Cardiac fibroblast (primary cell): ENCODE measurements at places on chromosomes 12 and 14.
A peak's percentile ranks its signal among the peaks of the same experiment; 100 is the strongest.

DNA sequence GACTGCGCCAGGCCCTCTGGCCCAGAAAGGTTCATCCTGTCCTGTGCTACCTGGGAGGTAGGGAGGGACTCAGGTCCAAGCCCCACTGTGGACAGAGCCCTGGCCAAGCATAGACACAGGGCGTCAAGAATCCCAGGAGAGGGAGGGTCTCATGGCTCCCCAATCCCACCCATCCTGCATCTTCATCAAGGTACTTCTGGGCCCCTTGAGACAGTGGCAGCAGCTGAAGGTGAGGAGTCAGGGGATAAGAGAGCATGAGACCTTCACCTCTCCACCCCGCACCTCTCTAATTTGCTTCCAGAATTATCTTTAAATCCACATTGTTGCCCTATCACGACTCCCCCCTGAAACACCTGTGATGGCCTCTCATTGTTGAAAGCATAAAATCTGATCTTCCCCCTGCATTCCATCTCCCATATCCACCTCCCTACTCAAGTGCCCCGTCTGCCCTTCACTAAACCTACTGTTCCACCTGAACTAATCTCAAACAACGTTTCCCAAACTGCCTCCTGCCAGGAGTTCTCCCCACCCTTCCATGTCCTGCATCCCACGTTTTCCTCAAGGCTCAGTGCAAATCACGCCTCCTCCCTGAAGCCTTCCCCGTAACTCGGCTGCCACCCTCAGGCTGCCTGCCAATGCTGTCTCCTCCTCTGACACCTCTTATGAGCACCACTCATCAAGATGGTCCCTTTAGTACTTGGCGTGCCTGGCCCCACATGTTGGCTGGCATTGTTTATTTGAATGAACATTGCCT lies 27.1 kb downstream of the KRT18 start:
- DNase-seq = peak; percentile 36

- no peak for DNase-seq
Observed at GRCh38 chr12:5052348-5052747, 8.7 kb downstream of the KCNA5 start.

- DNase-seq = no peak
Observed at GRCh38 chr12:1932264-1932777, 13.9 kb upstream of the CACNA2D4 start.

- DNase-seq = no peak
Observed at GRCh38 chr12:80208071-80208470, 108.7 kb downstream of the OTOGL start.

- DNase-seq = peak; percentile 33
Observed at GRCh38 chr14:93089521-93090269, 26.0 kb downstream of the ITPK1 start.

DNA sequence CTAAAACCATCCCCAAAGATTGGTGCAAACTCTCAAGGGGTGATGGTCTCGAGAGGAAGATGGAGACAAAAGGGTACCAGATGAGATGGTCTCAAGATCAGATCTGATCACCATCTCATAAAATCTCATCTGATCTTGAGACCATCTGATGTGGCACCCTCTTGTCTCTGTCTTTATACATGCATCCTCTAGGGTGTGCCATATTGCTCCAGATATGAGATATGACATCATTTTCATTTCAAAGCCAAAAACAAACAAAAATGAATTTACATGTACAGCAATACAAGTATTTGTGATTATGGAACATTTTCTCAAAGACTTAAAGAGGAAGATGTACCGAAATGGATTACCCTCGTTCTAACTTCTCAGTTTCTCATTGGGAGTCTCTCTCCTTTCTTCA lies 787.2 kb downstream of the GALC start:
- no peak for DNase-seq

DNA sequence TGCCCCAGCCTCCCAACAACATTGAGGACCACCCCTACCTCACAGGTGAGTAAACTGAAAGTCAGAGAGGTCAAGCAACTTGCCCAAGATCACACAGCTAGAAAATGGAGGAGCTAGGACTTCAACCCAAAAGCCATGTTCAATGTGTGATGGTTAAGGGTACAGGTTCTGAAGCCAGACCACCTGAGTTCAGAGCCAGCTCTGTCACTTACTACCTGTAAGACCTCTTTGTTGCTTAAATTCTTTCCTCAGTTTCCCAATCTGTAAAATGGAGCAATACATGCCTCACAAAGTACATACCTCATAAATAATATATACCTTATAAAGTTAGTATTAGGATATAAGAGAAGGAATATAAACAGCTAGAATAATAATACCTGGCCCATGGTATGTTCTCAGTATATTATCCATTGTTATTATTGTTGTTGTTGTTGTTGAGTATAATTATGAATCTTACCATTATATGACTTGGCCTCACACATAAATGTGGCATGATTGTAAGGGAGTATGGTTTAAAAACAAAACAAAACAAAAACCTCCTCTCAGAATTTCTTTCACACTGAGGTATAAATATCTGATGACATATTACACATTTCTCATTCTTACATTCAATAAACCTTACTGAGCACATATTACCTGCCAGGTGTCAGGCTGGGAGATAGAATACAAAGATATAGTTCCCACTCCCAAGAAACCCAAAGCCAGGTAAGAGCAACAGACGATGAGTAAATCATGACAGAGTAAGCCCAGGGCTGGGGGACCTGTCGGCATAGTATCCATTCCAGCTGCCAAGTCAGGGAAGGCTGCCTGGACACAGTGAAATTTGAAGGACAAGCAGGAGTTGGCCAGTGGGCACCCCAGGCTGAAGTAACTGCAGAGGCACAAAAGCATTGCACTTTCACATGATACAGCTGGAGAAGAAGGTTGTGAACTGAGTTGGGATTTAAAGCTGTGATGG lies 19.6 kb downstream of the CMKLR1 start:
- no peak for DNase-seq

GRCh38 chr12:29750131-29750927 lies 33.4 kb downstream of the TMTC1 start:
- DNase-seq = no peak

DNA sequence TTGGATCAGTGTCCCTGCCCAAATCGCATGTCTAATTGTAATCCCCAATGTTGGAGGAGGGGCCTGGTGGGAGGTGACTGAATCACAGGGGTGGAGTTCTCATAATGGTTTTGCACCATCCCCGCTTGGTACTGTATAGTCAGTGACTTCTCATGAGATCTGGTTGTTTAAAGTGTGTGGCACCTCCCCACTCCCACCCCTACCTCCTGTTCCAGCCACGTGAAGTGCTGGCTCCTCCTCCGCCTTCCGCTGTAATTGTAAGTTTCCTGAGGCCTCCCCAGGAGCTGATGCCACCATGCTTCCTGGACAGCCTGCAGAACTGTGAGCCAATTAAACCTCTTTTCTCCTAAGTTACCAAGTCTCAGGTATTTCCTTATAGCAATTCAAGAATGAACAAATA lies 67.2 kb downstream of the FERMT2 start:
- DNase-seq = no peak

GRCh38 chr14:61077951-61078720 lies 97.1 kb downstream of the SLC38A6 start:
- DNase-seq = no peak
